ENCODE measurements at places on chromosomes 12 and 14. TPM values are rescaled to one million over a fixed set of nuclear protein-coding genes. Genes with fewer than 3 reads are reported as not detected.

DNA sequence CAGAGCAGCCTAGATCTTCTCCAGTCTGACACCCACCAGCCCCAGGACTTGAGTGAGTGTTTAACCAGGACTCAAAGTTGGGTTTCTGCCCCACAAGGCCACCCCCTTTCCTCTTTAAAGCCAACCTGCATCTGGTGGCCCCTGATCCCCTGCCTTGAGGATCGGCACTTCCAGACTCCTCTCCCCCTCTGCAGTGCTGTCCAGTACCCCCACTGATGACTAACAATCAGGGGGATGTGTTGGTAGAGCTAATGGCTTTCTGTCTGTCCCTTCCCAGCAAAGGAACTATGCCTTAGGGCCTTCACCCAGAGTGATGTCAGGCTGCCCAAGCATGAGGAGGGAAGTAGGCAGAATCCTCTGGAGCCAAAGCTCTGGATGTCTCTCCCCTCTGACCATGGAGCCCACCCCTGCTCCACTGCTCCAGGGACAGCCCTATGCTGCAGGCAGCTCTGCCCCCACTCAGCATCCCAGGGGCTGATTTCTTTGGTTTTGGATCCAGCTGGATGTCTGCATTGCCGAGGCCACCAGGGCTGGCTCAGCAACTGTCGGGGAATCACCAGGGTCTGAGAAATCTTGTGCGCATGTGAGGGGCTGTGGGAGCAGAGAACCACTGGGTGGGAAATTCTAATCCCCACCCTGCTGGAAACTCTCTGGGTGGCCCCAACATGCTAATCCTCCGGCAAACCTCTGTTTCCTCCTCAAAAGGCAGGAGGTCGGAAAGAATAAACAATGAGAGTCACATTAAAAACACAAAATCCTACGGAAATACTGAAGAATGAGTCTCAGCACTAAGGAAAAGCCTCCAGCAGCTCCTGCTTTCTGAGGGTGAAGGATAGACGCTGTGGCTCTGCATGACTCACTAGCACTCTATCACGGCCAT is 42.9 kb downstream of the DAD1 start:
- peak overlapping the region; percentile 72 for H3K27ac ChIP-seq
- peaks cover 99% of the 10 kb centered on the region for H3K4me1 ChIP-seq
- H3K27me3 ChIP-seq, result no peaks in the 10 kb centered on the region
- H3K36me3 ChIP-seq, result peaks cover 89% of the 10 kb centered on the region

GRCh38 chr12:94100211-94100627 is 48.2 kb upstream of the PLXNC1 start:
- H3K4me3 ChIP-seq, result no peak overlapping the region
- H3K4me1 ChIP-seq, result peaks cover 10% of the 10 kb centered on the region
- H3K27me3 ChIP-seq, result no peaks in the 10 kb centered on the region
- DNase-seq, result peak; percentile 39
- H3K27ac ChIP-seq, result no peak overlapping the region
- H3K36me3 ChIP-seq, result no peaks in the 10 kb centered on the region

DNA sequence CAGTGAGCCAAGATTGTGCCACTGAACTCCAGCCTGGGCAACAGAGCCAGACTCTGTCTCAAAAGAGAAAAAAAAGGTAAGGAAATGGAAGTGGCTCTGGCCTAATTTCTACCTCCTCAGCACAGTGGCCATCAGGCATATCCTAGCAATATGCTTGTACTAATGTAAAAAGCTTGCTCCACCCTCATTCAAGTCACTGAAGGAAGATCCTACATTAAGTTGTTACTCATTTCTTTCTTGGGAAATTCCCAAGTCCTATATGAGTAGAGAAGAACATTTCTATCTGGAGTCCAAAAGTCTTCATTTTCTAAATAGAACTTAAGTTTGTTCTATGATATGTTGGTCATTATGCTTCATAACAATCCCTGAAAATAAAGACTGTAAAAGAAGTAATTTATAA is 67.3 kb upstream of the HOXC13 start:
- DNase-seq, result no peak
- H3K4me3 ChIP-seq, result no peak overlapping the region
- no peak overlapping the region for H3K27ac ChIP-seq
- H3K4me1 ChIP-seq, result no peaks in the 10 kb centered on the region
- no peaks in the 10 kb centered on the region for H3K36me3 ChIP-seq

IQSEC3 gene
- polyA plus RNA-seq, result not detected

AICDA gene
- not detected for polyA plus RNA-seq

ACADS gene
- polyA plus RNA-seq, result 29.9 TPM

All from CD4-positive, alpha-beta memory T cell (primary cell).